ENCODE measurements at places on chromosomes 1 and 21. TPM values are rescaled to one million over a fixed set of nuclear protein-coding genes. Genes with fewer than 3 reads are reported as not detected.

- ATAC-seq: peak; percentile 55
Measured at GRCh38 chr1:72227667-72228066, 54.7 kb downstream of the NEGR1 start.

GRCh38 chr1:230352537-230352936, 73.6 kb downstream of the PGBD5 start:
- ATAC-seq: no peak

DNA sequence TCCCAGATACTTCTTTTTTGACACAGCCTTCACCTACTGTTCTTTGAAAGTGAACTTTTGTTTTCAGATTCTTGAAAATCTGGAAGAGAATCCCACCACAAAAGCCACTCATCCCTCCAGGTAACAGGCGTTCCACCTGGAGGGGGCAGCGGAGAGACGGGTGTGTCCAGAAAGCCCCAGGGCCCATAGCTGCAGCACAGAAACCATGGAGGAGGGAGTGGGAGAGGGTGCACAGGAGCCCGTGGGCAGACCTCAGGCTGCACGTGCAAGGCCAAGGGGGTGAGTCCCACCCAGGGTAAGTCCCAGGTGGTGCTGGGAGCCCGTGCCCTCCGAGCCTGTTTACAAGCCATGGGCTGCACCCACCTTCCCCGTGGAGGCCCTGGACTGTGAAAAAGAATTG, 86.5 kb downstream of the PSMG1 start:
- no peak for ATAC-seq

DNA sequence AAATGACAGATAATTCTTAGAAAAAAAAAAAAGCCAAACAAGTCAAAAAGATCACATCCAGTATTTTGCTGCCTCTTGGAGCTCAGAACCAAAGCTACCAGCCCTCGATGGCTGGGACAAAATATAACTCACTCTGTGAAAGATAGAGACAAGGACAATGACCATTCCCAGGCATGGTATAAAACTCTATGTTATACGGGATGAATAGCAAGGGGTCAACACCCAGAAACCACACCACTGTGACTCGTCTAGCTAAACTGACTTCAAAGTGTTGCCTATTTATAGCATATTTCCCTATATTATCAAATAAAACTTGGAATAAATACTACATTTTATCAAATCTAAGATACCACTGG, 10.1 kb downstream of the TMEM63A start:
- no peak for ATAC-seq

DNA sequence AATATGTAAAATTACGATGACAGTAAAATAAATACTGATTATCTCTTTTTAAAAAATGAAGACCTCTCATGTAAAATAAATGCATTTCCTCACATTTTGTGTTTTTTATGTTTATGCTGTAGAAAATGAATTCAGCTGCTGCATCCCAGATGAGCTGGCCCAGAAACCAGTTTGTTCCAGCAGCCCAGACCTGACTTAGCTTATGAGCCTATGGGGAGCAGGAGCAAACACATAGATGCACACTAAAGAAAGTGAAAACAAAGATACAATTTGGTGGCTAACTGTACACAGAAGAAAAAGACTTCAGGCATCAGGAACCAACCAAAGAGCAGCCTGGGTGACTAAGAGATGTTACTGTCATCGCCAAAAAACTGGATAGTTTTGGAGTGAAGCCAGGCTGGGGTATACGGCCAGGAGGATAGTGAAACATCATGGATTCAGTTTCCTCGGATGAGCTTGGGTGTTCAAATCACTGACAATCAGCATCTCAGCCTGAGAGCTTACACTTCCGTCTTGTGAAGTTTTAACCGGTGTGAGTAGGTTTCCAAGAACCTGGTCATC, 113.9 kb upstream of the BACE2 start:
- ATAC-seq: no peak

GRCh38 chr1:185776522-185776921, 42.3 kb downstream of the HMCN1 start:
- no peak for ATAC-seq

Gene TMPRSS15
- not detected for total RNA-seq

Gene TACSTD2
- 1.5 TPM for total RNA-seq

Measured in gastroesophageal sphincter (tissue), 4 donors.